ENCODE measurements at places on chromosomes 5 and 9.

GRCh38 chr5:23147625-23148024, 294.5 kb upstream of the CDH12 start:
- no peak for DNase-seq

DNA sequence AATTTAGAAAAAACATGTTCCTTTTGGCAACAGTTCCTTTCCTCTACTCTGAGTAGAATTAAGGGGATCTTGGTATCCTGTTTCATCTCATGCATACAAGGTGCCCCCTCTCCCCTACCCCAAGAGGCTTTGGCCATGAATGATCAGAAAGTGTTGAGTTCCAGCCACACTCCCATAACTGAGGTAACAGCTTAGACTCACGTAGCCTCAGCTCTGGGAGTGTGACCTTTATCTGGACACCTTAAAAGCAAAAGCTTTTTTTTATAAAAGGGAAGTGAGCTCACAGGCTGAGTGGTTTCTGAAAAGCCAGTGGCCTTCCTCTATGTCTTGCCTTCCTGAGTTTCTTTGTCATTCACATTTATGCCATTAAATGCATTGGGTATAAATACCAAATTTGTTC, 900 bp upstream of the HAVCR2 start:
- DNase-seq: no peak

DNA sequence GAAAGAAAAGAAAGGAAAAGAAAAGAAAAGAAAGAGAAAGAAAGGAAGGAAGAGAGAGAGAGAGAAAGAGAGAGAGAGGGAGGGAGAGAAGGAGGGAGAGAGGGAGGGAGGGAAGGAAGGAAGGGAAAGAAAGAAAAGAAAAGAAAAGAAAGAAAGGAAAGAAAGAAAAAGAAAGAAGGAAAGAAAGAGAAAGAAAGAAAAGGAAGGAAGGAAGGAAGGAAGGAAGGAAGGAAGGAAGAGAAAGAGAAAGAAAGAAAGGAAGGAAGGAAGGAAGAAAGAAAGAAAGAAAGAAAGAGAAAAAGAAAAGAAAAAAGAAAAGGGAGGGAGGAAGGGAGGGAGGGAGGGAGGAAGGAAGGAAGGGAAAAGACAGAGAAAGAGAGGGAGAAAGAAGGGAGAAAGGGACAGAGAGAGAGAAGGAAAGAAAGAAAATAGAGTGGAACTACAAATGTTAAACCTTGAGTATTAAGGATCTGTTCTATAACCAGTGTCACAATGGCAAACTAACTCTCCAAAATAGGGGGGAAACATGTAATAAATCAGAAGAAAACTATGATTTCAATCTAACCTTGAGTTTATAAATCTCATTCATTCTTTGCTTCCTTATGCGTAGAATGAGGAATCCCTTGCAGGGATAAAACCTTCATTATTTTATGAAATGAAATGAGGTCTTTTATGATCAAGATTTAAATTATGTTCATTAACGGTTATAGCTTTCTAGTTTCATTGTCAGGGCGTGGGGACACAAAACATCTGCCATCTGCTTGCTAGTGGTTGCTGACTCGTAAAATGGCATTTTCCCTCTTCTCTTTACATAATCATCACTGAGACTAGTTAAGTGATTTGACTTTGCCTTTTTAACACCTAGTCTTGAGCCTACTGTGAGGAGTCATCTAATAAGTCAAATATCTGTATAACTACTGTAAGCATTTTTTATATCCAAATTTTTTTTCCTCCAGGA, 40.7 kb upstream of the RAD23B start:
- no peak for DNase-seq

DNA sequence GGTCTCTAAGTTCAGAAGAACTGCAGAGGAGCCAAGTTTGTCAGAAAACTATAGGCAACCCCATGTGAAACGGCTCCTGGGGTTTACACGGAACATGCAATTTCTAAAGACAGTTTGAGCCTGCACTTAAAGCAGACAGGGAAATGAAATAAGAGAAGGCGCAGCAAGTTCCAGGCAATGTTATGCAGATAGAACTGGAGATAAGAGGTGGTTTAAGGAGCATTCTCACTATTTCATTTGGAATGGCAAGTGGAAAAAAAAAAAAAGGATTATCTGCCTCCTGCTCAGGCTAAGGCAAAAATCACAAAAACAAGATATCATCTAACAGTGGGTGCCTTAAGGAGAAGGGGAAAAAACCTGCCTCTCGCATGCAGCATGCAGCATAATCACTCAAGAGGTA, 2252.4 kb downstream of the MAT2B start:
- DNase-seq: no peak

GRCh38 chr5:170863646-170864045, 1.8 kb downstream of the RANBP17 start:
- DNase-seq: no peak

- DNase-seq: no peak
Measured at GRCh38 chr9:14652729-14653377, 40.4 kb downstream of the ZDHHC21 start.

DNA sequence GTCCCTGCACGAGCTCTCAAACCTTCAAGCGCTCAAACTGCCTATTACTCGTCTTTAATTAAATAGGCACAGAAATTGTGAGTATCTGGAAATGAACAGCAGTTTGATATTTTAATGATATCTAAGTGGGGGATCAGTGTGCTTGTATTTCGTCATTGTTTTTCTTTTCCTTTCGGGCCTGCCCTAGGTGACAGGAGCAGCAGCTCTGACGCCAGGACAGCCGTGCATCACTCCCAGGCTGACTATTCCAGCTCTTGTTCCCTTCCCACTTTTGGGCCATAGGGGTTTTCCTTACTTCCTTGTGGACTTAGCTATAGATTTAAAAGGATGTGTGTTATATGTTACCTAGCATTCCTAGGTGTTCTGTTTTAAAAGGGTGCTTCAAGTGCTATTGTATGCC, 9.5 kb downstream of the BNIP1 start:
- DNase-seq: no peak

DNA sequence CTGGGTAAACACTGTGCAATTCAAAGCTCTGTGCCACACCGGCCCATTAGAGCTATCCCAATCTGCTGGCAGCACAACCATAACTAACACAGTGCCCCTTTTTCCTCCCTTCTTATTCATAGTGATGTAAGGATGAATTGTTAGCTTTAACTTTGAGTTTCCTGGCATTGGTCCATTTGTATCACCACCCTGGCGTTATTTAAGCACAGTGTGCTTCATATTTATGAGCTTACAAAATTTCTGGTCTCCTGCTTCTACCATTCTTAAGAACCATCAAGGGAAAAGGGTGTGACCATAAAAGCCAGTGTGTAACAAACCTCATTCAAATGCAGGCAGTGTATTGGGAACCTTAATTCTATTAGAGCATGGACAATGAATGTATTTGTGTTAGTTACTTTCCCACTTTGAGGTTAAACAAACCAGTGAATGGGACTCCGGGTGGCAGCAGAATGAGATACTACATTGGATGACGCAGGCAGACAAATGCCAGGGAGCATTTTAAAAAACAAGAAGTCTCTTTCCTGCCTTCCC, 222.6 kb downstream of the TMEM161B start:
- no peak for DNase-seq

- no peak for DNase-seq
Measured at GRCh38 chr9:105958587-105958986, 264.2 kb downstream of the TMEM38B start.

DNA sequence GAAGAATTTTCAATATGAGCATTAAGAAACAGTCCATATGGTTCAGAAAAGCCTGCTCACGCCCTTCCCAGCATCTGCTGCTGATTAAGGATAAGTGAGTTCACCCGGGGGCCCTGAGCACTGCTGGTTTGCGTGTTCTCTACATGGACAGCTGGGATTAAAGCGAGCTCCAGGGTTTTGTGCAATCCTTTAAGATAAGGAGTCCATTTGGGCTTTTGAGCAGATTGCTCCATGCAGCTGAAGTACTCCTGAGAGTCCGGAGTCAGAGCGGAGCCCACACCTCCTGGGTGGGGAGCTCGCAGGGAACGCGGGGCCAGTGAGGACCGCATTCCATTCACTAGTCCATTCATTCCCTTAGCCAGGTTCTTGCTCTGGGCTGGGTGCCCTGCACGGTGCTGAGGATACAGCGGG, 149.3 kb upstream of the COL5A1 start:
- DNase-seq: peak; percentile 83

GRCh38 chr5:64790210-64790609, 21.5 kb downstream of the CWC27 start:
- no peak for DNase-seq

DNA sequence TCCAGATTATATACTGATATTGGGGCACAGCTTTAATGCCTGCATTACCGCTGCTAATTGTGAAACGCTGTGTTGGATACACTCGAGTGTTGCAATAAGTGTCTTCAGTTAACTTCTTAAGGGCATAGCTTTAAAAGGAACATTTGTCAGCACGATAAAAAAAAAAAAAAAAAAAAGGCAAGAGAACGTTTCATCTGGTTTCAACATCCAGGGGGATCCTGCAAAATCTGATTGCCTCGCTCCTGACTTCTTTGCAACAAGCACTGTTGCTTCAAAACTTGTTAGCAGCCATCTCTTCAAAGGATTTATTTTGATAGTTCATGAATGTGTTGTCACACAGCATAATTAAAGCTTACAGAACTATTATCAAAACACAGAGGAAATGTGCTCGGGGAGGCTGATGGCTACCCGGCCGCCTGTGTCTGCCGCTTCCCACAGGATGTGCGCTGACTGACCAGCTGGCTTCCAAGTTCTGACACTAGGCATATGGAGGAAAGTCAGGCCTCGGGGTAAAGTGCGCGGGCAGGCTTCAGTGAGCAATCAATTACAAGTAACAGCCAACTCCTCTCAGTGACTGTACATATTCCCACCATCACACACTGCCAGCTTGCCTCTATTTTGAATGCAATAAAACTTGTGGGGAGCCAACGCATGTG, 77.7 kb downstream of the EBF1 start:
- DNase-seq: peak; percentile 65

DNA sequence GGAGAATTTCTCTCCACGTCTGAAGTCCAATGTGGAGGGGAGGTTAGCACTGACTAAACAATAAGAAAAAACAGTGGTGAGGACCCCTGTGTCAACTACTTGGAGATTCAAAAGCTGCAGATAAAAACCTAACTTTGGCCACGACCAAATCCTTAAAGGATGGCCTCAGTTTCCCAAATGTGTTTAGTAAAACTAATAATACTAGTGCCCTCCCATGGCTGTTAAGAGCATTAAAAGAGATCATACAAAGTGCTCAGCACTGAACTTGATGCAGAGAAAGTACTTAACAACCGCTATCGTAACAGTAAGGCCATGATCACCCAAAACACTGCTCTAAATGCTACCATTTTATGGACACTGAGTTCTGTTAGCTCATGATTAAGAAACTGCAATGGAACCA, 288.4 kb downstream of the EBF1 start:
- no peak for DNase-seq

- peak; percentile 37 for DNase-seq
Measured at GRCh38 chr5:96121364-96121763, 159.7 kb upstream of the ELL2 start.

GRCh38 chr5:180521101-180521500, 26.9 kb downstream of the CNOT6 start:
- no peak for DNase-seq

DNA sequence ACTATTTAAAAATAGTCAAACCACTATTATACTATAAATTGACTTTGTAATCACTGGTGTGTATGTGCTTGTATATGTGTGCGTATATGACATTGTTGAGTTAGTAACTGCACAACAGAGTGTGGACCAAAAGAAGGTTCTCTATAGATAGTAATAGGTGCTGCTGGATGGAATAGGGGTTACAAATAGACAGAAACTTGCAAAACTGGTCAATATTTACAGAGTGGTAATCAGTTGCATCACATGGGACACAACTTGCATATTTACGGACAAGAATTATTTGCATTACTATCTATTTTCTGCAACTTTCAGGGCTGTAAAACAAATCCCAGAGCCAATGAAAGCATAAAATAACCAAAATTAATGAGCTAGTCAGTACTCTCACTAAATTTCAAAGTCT, 42.4 kb downstream of the TNFSF8 start:
- DNase-seq: no peak

- DNase-seq: no peak
Measured at GRCh38 chr9:76176171-76176570, 218.1 kb downstream of the RFK start.

DNA sequence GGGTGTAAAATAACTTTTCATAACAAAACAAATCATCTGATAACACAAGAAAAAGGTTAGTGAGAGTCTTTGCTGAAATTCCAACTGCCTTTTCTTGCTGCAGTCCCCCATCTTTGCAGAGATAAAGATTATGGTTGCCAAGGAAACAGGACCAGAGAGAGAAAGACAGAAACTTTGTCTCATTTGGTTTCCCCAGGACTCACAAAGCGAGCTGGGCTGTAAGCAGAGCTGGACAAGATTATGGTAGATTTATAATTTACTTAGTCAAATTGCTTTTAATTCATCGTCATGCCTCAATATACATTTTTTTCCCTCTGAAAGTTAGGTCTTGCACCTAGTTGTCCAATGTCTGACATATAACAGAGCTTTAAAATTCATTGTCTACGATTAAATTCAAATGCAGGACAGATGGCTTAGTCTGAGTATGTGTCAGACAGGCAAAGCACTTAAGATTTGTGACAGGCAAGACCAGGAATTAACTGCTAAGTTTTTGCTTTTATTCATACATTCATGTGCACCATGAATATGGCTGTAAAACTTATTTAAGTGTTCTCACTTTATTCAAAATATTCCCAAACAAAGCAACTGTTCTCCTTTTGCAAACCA, 17.4 kb downstream of the ENC1 start:
- DNase-seq: no peak

DNA sequence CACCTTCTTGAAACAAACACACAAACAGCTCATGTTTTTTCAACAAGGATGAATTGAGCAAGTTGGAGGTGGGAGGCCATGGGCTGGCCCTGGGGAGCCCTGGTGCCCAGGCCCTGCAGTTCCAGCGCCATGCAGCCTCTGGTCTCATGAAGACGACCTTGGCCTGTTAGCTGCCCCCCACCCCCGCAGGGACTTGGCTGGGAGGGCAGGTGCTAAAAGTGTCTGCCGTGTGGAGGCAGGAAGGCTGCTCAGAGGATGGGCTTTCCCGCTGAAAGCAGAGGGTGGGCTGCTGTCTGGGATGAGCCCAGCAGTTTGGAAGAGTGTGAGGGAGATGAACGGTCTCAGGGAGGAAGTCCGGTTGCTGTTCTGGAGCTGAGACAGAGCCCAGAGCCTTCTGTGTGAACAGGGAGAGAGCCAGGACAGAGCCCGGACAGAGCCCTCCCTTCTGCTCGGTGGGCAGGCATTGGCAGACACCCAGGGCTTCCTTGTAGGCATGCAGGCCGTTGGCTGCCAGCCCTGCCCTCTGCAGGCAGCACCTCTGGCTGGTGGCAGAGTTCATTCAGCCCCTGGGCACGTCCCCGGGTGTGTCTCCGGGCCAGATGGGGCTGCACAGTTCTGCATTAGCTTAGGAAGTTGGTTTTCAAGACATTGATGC, 18.7 kb downstream of the ROPN1L start:
- peak; percentile 42 for DNase-seq
